CD14-positive monocyte (primary cell): ENCODE measurements at places on chromosomes 2 and 18. TPM values are rescaled to one million over a fixed set of nuclear protein-coding genes. Genes with fewer than 3 reads are reported as not detected.

DNA sequence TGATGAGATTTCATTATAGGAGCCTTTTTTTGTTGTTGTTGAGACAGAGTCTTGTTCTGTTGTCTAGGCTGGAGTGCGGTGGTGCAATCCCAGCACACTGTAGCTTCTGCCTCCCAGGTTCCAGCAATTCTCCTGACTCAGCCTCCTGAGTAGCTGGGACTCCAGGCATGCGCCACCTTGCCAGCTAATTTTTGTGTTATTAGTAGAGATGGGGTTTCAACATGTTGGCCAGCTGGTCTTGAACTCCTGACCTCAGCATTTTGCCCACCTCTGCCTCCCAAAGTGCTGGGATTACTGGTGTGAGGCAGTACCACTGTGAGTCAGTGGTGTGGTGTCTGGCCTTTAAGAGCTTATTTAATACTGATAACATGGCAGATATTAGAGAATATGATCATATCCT lies 60.1 kb downstream of the MOB4 start:
- DNase-seq: no peak

DNA sequence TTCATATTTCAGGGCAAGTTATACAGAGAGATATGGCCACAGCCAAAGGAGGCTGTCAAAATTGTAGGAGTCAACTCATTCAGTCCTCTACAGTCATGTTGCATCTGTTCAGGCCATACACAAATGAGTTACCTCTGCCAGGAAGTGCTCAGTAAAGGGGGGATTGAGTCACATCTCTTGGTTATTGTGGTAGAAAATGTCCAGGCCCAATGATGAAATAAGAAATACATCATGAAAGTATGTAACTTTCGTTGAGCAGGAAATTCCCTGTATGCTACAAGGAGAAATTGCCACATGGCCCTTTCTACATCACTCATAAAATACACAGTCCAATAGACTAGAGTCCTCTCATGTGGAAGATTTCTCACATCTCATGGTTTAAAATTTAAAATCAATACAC lies 103.9 kb upstream of the COL3A1 start:
- no peak for DNase-seq

GRCh38 chr2:85353876-85354285 lies 447 bp downstream of the RETSAT start:
- peak; percentile 13 for DNase-seq

GRCh38 chr18:59123588-59124369 lies 15.9 kb upstream of the SEC11C start:
- DNase-seq: no peak

Gene RSAD2
- 12.6 TPM for polyA plus RNA-seq

DNA sequence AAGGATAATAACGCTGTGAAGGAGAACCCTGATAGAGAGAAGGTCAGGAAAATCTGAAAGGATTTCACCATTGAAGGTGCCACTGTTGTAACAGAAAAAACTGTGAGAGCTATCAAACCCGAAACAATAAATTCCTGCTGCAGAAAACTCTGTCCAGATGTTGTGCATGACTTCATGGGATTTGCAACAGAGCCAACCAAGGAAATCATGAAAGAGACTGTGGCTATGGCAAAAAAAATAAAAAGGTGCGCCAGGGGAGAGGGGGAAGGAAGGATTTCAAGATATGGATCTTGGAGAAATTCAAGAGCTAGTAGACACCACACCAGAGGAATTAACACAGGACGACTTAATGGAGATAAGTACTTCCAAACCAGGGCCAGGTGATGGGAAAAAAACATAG lies 88.0 kb downstream of the LDLRAD4 start:
- DNase-seq: no peak

GRCh38 chr2:43278564-43279220 lies 52.3 kb upstream of the ZFP36L2 start:
- DNase-seq: no peak

DNA sequence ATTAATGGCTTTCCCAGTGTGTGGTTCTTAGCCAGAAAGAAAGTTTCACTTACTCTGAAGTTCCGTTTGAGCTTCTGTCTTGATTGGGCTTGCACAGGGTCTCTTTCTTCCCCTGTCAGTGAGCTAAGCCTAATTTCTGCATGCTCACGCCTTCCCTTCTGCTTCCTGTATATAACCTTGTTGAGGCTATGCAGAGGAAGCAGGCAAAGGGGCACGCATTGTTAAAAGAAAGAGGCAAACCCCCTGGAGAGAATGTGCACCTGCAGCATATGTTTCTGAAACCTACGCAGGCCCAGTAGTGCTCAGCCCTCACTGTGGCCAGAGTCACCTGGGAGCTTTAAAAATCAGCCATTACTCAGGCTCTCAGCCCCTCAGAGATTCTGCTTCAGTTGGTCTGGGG lies 14.5 kb upstream of the PLA2R1 start:
- DNase-seq: no peak

DNA sequence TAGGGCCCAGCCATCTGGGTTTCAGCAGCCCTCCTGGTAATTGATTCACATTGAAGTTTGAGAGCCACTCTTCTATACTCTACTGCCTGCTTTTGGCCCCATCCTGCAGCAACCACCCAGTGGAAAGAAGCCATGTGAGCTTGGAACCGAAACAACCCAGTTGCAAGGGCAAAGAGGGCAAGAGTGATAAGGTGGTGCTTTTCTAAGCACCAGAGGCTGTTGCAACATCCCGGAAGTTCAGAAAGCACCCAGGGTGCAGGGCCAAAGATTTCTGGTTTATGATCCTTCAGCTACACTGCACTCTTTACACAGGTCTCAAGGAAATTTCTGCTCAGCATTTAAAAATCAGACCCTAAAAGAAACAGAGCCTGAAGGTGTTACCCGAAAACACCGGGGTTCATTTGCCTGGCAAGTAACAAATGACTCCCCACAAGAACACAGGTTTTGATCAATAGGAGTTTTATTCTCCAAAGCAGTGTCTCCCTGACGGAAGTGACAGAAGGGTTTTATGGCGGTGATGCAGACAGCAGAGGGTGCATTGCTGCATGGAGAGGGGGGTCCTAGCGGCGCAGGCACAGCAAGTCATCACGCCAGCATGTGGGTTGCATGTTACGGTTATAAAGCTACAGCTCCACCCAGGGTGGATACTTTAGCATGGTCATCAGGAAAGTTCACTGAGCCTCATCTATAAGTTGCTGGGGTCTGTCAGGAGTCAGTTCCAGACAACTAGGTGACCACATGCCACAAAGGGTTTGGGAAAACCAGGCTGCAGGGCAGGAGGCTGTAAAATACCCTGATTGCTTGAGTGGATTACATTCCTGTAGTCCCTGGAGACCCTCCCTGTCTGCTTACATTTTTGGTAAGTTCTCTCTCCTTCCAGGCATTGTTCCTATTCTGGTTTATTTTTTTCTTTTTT lies 28.8 kb upstream of the TMEM37 start:
- no peak for DNase-seq

GRCh38 chr18:13378150-13378549 lies 159.6 kb downstream of the LDLRAD4 start:
- no peak for DNase-seq

Gene HK2
- 29.8 TPM for polyA plus RNA-seq

DNA sequence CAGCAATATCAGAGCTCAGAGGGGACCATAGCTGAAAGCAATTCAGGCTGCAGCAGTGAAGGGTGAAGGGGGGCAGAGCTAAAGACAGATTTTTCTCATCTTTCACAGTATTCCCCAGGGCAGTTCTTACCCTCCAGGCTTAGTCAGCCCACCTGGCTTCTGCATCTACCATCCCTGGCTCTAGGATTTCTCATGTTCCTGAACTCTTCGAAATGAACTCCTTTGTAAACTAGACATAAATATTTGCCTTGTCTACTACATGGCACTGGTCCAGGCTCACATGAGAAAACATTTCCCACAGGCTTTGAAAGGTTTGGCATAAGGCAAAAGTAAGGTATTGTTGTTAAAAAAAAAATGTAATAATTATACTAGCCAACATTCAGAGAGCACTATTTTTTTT lies 23.6 kb upstream of the NEB start:
- DNase-seq: no peak

Gene DYSF
- polyA plus RNA-seq: 72.5 and 92.7 TPM in 2 replicates

GRCh38 chr2:42132966-42133641 lies 36.0 kb upstream of the EML4 start:
- peak; percentile 91 for DNase-seq

Gene BOLL
- polyA plus RNA-seq: not detected in 2 replicates

Gene INO80B
- polyA plus RNA-seq: 4.8 TPM

Gene ATP6V1B1
- polyA plus RNA-seq: not detected

DNA sequence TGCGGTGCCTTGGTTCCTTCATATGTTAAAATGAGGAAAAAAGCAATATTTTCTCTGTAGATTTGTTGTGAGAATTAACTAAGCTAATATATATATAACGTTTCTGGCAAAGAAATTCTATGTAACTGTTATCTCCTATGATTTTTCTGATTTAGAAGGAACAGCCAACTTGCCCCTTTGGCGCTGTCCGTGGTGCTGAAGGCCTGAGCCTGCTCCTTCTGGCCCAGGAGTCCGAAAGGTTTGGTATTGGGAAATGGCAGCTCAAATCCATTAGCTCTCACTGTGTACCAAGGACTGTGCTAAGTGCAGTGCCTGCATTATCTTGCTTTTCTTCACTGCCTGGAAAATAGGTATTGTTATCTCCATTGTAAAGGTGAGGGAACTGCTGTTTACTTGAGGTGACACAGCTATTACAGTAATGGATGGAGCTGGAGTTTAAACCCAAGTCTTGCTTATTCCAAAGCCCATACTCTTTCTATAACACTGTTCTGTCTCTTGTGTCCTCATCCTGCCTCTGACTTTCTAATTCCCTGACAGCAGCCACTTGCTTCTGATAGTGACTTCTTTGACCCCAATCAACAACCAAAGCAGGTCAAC lies 52.2 kb downstream of the C1QL2 start:
- no peak for DNase-seq

Gene IL1B
- 435 and 1,419 TPM in 2 replicates for polyA plus RNA-seq

Gene CD207
- 0.05 TPM in 1 of 2 replicates, not detected in the other for polyA plus RNA-seq

GRCh38 chr2:84152462-84152861 lies 306.6 kb downstream of the SUCLG1 start:
- no peak for DNase-seq

DNA sequence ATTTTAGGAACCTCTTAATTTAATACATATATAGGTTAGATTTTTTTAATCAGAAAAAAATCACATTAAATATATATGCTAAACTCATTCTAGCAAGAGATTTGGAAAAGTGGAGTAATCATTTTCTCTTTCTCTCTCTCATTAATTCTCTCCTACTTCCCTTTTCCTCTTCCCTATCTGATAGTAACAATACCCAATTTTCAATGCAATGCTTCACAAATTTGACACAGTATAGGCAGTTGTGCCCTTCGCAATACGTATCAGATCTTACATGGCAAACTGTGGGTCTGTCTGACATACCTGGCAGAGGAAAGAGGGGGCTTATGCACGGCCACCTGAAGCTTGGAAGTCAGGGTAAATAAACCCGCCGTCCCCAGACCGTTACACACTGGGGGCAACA lies 444.3 kb downstream of the NBAS start:
- DNase-seq: no peak

- DNase-seq: peak; percentile 33
Observed at GRCh38 chr18:63858456-63858855, 29.0 kb upstream of the SERPINB2 start.

- DNase-seq: no peak
Observed at GRCh38 chr18:25614168-25614567, 262.2 kb upstream of the ZNF521 start.

- no peak for DNase-seq
Observed at GRCh38 chr2:205218056-205218455, 464.2 kb upstream of the NRP2 start.

GRCh38 chr18:8966821-8967220 lies 135.7 kb upstream of the NDUFV2 start:
- peak; percentile 45 for DNase-seq

DNA sequence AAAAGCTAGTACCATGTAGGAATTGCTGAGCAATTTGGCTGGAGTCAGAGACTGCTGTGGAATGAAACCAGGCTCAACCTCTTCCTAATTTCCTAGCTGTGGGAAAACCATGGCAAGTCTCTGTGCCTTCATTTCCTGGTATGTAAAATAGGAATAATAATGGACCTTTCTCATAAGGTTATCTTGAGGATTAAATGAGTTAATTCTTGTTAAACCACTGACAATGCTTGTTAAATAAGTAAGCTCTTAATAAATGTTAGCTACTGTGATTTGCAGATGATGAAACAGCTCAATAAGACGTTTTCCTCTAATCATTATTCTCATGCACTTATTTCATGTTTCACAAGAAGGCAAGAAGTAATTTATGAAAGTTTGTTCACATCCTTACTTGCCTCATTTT lies 346.7 kb downstream of the RND3 start:
- DNase-seq: no peak

Gene SH3RF3
- polyA plus RNA-seq: 0.34 TPM

DNA sequence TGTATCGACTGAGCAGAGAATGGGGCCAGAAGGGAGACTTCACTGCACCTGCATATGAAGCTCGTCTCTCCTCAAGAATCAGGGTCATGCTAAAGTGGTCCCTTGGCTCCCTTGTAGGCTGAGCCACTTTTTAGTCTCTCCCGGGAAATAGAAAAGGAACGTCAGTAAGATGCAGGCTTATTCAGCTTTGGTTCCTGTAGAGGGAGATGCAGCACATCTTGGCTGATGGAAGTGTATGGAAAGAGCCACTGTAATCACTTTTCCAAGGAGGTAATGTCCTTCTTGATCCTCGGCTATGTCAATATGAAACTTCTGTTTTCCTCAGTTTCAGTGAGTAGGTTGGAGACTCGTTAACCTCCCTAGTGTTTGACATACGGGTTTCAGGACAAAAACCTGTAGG lies 235.2 kb downstream of the GCA start:
- no peak for DNase-seq

DNA sequence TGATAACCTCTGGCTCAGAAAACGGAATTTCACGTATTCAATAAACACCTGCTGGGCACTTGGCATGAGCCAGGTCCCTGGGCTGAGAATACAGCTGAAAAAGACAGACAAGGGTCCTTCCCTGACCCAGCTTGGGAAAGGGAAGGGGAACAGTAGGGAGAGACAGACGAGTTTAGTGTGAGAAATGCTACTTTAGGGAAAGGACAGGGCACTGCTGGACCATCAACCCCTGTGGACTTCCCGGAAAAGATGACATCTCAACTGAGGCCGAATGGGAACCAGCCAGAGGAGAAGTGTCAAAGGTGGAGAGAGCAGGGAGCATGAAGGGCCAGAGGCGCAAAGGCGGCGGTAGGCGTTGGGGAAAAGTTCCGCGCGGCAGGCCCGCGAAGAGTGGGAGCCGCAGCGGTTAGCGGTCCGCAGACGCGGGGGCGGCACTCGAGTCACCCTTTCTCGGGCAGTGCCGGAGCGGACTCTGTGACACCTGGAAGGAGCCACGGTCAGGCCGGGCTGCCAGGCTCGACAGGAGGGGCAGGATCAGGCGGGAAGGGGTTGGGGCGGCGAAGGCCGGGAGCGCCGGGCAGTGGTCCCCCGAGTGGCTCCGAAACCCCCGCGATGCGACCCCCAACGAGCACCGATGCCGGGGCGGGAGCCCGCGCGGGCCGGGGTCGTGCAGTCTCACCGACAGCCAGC lies 519 bp downstream of the TEX261 start:
- DNase-seq: no peak

- peak; percentile 97 for DNase-seq
Observed at GRCh38 chr18:12990967-12991820, at the start of gene CEP192. Gene CEP192, plus strand, starts transcription at chr18:12991362. Its CDS starts 8,063 bp downstream, at chr18:12999425.

Gene ALPI
- not detected for polyA plus RNA-seq
